ENCODE measurements at places on chromosomes 6 and 20.

GRCh38 chr20:60553095-60553494, 594.9 kb downstream of the CDH26 start:
- no peak for DNase-seq

DNA sequence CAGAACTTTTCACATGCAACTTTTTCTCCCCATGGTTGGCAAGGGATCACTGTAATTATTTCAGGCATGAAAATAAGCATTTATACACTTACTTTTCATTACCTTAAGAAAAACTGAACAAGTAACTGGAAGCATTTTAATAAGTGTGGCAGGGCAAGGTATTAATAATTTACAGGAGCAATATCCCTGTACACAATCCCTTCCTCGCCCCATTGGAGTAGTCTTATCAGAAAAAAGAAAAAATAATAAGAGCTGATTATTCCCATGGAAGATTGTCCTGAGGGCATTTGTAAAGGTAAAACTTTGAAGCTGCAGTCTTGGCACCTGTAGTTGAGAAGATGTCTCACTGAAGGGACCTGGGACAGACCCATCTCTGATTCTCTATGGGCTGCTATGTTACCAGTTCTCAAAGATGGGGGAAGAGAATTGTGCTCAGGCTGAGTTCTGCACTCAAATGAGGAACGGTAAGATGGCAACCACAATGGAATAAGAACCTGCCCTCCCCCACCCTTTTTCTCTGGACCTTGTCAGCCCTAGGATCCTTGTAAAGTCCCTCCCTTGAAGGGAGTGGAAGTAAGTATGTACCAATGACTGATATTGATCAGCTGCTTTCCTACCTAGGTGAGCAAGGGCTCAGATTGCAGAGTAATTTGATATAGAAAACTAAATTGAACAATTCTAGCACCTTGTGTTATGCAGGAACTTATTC, 70.0 kb upstream of the AHI1 start:
- no peak for DNase-seq

GRCh38 chr20:45945678-45946148, 11.2 kb downstream of the PCIF1 start:
- DNase-seq: peak; percentile 22

- no peak for DNase-seq
These were observed 51.7 kb downstream of the PCNA start for GRCh38 chr20:5067877-5068645.

DNA sequence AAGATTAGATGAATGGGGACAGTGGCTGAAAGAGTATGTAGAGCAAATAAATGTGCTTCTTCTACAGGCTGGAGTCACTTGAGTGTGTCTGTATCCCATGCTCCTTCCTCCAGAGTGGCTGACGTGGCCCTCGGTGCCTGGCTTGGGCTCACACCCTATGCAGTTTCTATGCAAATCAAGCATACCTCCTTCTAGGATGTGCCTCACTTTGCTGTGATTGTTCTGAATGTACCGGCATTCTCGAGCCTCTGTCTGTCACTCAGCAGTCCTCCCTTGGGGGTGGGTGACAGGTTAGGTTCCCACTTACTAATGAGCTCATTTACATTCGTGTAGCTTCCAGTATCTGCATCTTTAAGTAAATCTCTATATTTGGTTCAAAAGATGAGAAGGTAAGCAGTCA, 55.1 kb upstream of the HDDC2 start:
- no peak for DNase-seq

- no peak for DNase-seq
These were observed 130.3 kb upstream of the SASH1 start for GRCh38 chr6:148212366-148212765.

GRCh38 chr6:37584654-37585522, 85.2 kb upstream of the CCDC167 start:
- DNase-seq: no peak

DNA sequence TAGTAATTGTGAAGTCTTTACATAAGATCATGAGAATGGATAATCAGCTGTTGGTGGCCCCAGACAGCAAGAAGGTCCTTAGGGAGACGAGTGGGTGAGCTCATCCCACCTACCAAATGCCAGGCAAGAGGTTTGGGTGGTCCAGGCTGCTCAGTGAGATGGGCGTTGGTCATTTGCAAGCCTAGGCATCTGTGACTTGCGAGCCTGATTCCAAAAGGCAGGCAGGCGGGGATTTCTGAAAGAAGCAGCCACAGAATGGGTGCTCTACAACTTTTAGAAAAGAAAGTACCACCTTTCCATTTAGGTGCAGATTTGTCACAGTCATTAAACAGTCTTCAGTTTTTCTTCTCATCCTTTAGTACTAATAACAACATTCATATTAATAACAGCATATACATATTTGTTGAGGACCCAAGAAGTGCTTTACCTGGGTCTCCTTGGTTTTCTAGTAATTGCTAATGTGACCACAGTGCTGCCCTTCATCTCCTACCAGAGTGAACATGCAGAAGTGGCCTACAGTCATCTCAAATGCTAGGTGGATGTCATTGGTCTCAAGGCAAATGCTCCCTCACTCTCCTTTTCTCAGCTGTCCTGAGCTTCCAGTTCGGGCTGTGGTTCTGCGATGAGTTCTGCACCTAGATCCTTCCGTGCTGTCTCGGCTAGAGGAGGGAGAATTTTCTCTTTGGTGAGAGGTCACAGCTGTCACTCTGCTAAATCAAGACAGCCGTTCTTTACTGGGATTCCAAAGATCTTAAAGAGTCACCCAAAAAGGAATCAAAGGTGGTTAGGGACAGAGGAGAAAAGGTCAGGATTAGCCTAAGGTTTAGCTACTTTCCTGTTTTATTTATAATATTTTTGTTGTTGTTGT, 2.7 kb downstream of the WRNIP1 start:
- DNase-seq: no peak

DNA sequence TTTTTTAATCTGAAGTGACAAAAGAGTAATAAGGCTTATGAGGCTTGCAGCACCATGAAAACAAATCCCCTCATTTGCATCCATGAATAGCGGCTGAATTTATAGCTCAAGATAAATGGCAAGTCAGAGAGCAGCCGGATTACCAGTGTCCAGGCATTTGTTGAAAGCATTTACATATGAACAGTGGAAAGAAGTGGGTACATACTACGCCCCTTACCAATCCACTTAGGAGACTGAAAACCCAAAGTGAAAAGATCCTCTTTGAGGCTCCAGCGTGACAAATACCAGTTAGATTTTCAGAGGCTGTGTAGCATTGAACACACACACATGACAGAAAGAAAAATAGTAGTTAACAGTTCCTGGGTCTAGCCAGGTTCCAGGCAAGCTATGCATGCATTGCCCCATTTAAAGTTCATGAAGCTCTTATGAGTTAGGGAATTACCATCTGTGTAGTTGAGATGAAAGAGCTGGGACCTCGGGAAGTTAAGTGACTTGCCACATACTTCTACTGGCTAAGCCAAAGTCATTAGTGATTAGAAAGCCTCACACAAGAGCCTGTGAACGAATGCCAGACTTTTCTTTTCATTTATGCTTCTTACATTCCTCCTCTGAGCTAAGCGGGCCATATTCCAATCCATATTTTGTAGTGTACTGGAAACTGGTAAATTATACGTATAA, 28.3 kb upstream of the NHSL1 start:
- DNase-seq: no peak

DNA sequence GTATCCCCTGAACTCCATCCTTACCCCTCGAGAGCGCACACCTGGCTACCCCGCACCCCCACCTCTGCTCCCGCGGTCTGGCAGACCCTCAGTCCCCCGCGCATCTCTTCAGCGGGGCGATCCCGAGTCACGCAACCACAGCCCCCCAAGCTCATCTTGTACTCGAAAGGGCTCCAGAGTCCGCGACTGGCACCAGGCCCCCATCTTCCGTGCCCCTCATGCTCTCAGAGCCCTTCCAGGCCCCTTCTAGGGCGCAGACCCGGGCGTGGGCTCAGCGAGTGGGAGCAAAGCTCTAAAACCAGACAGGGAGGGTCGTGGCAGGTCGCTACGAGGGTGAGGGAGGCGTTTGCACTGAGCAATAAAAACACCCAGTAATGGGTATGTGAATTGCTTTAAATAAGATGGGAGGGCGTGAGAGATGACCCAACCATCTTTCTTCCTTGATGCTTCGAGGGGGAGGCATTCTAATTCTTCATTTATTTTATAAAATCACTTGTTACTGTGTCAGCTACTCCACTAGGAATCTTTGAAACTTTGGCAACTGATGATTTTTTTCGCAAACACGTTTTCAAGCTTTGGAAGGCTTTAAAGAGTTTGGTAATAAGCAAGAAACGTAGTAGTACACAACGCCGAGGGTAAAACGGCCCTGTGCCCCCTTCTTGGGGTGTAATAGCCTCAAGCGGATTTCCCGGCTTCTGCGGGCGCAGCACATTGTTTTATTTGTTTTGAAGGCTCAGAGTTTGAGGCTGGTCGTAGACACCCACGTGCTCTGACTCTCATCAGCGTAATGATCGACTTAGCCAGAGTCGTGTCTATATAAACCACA, 42.6 kb upstream of the SUPT3H start:
- DNase-seq: peak; percentile 57

GRCh38 chr20:57384486-57384885, 6.7 kb upstream of the RBM38 start:
- DNase-seq: no peak

DNA sequence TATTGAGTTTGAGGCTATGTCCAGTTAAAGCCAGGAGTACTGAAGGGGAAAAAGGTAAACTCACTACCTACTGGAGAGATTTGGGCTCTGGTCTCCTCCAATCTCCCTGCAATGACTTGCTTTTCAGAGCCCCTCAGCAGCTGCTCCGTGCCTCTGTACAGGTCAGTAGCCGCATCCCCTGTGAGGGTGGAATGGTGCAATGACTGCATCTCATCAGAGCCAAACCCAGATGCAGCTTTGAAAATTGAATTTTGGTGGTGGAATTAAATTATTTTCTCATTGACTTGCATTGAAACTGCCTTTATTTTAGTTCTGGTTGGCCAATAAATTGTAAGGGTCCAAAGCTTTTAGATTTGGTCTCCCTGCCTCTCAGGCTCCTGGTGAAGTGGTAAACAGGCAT, 166.7 kb downstream of the DLL1 start:
- DNase-seq: no peak

DNA sequence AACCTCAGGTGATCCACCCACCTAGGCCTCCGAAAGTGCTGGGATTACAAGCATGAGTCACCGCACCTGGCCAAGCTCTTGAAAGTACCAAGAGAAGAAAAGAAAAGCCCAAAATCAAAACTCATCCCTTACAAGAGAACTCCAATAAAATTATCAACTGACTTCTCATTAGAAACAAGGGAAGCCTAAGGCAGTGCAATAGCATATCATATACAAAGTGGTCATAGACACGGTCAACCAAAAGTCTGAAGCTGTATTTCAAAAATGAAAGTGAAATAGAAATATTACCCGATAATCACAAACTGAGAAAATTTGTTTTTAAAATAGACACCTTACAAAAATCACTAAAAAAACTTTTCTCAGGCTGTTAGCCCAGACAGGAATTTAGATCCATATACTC, 1321.1 kb upstream of the GJE1 start:
- no peak for DNase-seq

All from kidney tubule cell (primary cell).